Effector memory CD4-positive, alpha-beta T cell (primary cell): ENCODE measurements at places on chromosomes 4 and X.

GRCh38 chr4:64940698-64941097 lies 531.4 kb upstream of the TECRL start:
- DNase-seq: no peak

- no peak for DNase-seq
Measured at GRCh38 chrX:44784241-44784640, 59.6 kb upstream of the DUSP21 start.

DNA sequence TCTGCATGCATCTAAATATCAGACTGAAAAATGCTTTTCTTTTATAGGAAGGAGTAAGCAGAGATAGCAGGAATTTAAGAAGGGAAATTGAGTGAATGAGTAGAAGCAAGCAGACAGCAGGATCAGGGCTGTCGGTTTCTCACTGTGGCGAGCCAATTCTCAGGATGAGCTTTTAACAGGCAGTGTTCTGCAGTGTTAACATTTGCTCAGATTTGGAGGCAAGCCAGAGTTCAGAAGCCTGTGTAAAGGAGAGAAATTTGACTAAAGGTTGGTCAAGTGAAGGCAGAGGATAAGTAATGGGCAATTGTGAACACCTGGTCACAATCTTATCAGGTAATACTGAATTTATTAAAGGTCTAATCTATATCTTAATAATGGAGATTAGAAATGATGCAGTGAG lies 133.3 kb upstream of the MAGEB16 start:
- DNase-seq: no peak

GRCh38 chr4:144683516-144683915 lies 37.6 kb downstream of the HHIP start:
- no peak for DNase-seq

DNA sequence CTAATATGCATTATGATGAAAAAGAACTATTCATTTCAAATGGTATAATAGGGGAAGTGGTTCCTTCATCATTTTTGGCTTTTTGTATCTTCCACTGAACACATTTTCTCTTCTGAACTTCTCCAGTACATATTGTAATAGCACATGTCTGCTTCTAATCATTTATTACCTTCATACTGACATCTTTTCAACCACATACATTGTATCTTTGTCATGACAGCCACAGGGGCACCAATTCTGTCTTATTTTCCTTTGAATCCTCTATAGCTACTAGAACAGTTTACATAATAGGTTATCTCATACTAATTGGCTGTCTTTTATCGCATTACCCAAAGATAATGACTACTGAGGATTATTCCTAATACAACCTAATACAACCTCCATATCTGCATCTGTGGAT lies 37.7 kb downstream of the PALLD start:
- DNase-seq: no peak

GRCh38 chr4:158065603-158066002 lies 107.2 kb downstream of the GASK1B start:
- DNase-seq: no peak

DNA sequence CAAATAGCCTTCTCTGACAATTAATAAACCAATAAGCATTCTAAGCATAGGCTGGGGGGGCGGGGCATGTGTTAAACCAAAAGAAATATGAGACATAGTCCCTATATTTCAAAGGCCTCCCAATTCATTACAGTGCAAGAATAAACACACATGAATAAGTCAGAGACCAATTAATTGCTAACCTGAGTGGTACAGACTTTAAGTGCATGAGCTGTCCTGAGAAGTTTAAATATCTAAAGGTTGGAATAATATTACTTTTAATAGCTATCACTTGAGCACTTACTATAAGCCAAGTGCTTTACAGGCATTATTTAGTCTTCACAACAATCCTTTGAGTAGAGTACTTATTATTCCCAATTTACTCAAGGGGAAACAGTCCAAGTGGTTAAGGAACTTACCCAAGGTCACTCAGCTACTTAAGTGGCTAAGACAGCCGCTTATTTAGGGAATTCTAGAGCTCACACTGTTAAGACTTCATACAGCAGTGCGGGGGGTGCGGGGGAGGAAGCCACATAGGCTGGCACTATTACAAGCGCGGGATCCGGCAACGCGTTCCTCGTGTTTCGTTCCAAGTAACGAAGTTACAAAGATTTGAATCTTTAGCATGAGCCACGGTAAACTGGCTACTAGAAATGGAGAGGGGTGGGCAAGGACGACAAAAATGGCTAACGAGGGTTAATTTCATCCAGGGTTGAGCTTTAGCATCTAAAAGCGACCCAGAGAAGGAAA lies 1.4 kb downstream of the THOC2 start:
- DNase-seq: no peak

GRCh38 chrX:148441387-148441786 lies 59.0 kb upstream of the AFF2 start:
- no peak for DNase-seq
